ENCODE measurements at places on chromosomes 5 and 9.

DNA sequence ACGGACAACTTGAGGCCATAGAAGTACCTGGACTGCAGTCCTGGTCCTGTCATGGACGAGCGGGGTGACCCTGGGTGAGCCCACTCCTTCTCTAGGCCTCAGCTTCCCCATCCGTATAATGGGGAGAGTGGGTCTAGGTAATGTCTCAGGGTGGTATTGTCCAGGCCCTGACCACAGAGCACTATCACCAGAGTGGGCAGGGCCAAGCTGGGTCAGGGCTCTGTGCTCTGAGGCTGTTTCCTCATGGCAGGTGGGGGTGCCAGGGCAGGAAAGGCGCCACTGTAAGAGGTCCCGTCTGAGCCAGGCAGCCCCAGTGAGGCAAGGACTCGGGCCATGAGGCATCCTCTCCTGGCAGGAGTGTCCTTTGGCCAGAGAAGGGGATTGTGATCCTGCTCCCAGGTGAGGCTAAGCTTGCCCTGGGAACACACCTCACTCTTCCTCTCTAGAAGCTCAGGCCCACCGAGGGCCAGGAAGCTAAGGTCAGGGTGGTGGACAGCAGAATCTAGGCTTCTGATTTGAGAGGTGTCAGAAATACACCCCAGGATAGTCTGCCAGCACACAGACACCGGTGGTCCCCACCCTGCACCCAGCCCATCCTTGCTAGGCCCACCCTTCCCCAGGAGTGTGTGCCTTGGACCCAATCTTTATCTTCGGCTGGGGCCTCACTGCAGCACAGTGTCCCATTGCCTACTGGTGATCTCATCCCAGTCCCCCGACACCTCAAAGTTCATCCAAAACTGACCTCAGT, 1.5 kb upstream of the MYOZ3 start:
- no peak for DNase-seq

DNA sequence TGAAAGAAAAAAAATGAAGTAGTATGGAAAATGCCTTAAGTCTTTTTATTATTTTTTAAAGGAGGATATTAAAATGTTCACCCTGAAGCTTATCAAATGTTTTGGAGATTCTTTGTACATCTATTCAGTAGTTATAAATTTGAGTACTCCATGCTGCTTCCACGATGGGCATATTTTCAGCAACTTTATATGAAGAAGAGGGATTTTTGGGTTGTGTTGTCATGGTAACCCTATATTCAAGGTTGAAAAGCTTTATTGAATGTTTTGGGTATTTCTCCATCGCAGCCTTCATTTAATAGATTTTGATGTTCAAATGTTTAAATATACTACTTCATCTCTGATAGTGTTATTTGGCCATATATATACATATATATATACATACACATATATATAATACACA, 557.5 kb downstream of the CAAP1 start:
- no peak for DNase-seq

GRCh38 chr5:15560421-15560820, 60.4 kb downstream of the FBXL7 start:
- DNase-seq, result no peak

DNA sequence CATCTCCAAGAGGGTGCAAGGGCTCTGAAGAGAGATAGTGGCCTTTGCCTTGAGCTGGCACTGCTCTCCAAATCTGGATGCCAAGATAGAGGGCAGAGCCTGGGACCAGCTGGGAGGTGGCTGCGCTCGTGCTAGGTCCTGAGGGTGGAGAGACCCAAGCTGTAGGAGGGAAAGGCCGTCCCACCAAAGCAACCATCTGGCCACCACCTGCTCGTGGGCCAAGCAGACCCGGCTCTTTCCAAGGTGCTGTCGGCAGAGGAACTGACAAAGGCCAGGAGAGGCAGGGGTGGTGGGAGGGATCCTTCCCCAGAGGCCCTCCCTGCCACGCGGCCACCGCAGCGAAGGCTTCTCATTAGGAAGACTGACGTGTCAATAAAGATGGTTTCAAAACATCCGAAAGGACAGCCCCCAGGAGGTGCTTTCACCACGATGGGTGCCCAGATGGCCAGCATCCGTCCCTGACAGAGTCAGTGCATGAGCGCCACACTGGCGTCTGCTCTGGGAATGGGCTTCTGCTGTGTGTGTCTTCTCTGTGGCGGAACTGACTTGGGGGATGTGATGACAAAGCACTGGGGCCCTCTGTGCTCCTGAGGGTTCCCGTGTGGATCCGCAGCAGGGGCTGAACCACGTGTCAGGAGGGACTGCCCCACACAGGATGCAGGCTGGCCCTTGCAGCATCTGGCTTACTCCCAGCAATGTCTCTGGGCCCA, 213.5 kb downstream of the FANCC start:
- no peak for DNase-seq

DNA sequence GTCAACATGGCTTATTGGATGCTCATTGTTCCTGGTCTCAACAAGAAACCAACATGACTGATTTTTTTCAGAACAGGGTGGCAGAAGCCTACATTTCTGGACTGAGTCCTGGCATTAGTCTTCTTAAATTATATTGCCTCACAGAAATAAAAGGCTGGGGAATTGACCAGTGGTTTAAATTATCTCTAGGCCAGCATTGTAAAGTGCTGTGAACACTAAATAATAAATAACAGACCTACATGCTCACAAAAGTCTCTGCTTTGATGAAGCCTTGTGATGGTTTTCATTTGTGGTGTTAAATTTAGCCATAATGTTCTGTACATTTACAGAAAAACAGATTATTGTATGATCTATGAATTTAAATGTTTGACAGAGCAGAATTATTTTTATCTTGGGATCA, 44.7 kb upstream of the CD180 start:
- DNase-seq, result no peak

DNA sequence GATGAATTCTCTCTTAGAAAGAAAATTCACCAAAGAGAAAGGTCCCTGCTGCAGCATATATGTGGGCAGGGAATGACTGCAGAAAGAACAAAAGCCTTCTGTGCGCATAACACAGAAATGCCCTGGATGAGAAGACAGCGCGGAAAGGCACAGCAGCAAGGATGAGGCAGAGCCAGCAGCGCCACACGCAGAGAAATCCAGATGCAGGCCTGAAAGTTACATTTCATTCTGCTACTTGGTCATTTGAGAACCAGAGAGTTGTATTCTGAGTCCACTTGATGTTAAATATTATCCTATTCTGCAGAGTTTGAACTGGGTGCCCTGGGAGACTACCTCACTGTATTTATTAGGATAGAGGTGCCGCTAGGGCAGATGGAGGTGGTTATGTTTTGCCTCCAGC, 68.5 kb downstream of the GLDC start:
- no peak for DNase-seq

DNA sequence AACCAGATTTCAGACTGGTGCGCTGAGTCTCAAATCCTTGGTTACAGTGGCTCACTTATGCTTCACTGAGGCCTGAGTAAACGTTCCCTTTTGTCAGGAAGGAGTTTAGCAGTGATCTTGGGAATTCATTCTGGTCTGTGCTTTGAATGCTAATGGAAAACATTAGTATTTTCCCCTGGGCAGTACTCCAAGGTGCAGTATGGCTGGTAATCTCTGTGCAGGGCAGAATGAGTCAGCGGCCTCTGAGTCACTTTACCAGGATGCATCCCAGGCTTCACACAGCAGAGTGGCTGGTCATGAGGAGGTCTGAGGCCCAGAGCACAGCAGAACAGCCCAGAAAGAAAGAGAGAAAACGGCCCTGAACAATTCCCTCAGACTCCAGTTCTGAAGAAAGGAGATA, 54.0 kb downstream of the PCA3 start:
- no peak for DNase-seq

DNA sequence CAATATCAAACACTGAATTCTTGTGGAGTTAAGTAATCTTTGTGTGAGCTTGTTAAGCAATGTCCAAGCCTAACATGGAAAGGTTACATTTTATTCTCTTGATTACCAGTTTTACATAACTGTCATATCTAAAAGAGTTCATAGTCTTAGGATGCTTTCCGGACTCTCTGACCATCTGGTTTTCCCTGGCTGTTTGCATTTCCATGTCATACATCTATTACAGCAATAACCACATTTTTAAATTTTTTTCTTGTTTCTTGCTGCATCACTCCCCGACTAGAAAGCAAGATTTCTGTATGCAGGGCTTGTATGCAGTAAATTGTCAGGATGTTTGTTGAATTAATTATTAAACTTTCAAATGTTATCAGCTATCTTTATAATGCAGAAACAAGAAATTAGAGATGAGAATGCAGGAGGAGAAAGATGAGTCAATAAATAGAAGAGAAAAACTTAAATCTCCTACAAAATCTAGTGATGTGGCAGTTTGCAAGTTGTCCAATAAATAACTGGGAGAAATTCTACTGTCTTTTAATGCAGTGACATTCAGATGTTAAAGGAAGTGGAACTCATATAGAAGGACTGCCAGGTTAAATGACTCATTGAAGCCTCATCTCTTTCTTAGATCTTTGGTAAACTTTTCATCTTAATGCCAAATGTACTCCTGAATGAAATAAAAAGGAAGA, 179.6 kb upstream of the SGCD start:
- DNase-seq, result no peak

- DNase-seq, result no peak
Observed at GRCh38 chr9:88775559-88775958, 215.7 kb upstream of the S1PR3 start.

DNA sequence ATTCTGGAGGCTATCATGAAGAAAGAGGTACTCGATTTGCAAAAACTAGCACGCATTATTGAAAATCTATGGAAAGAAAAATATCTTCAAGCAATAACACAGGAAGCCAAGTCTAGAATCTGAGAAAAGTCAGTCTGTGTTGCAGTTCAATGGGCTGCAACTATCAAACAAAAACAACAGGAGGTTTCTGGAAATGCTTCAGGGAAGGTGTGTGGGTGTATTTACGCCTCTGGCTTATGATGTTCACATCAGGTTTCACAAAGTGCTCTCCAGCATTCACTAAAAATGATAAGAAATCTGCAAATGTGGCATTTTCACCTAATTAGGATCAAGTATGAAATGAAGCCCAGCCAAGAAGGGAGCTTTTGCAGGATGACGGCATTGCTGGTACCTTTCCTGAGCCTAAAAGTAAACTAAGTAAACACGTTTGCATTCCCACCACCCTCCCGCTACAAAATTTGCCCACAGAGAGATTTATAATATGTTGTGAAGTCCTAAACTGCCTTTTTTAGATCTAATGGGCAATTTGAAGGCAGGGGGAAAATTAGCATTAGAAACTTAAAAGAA, 146.4 kb downstream of the GABRB2 start:
- no peak for DNase-seq

GRCh38 chr5:173796721-173797495, 91.2 kb upstream of the CPEB4 start:
- no peak for DNase-seq

GRCh38 chr5:56480705-56481427, 247.7 kb upstream of the ANKRD55 start:
- DNase-seq, result no peak

GRCh38 chr9:124033348-124033747, 21.8 kb downstream of the LHX2 start:
- DNase-seq, result no peak

DNA sequence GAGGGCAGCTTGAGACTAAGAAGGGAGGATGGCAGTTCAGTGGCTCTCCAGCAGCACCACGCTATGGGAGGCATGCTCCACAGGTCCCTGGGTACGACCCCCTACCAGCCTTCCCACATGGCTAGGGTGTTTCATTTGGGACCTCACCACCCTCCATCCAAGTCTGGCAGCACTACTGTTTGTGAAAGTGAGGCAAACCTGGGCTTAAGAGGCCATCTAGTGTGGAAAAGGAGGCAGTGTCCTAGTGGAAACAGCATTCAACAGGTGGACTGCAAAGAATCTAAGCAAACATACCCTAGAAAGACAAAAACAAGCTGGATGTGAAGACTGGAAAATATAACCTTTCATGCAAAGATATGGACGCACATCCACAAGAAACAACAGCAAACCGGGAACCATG, 4.8 kb upstream of the C5orf47 start:
- DNase-seq, result no peak

GRCh38 chr5:181234455-181235306, 9.0 kb downstream of the RACK1 start:
- DNase-seq, result no peak

- no peak for DNase-seq
Observed at GRCh38 chr5:33049298-33049697, 338.2 kb downstream of the NPR3 start.

DNA sequence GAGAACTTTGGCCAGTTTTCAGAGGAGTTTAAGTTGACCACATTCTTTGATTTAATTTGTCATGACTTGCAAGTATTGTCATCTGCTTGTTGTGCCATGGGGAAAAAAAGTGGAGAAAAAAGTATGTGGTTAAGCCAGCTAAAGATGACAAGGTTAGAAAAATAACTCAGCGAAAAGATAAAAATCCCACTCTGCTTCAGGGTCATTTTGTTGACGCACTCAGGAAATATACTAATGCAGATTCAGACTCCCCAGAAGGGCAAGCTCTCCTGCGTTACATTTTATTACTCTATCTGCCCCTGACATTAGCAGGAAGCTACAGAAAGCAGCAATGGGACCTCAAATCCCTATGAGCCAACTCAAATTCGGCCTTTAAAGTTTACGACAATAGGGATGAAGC, 27.6 kb upstream of the TESK1 start:
- no peak for DNase-seq

GRCh38 chr9:36848946-36849345, 185.1 kb downstream of the PAX5 start:
- DNase-seq, result no peak

GRCh38 chr9:5518937-5519319, 8.6 kb downstream of the PDCD1LG2 start:
- peak; percentile 30 for DNase-seq

DNA sequence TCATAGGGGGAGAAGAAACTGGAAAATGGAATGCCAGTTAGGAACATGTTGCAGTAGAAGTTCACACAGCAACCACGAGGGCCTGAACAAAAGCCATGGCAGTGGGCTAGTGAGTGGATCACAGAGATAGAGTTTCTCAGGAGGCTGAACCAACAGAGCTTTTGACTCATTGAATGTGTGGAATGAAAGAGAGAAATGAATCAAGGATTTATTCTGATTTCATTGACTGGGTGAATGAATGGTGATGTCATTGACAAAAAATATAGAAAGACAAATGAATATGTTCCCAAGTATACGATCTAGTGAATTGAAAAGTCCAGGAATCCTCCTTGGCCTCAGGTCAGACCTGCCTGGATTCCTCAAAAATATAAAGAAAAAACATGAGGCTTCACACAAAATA, 99.2 kb downstream of the ZNF462 start:
- DNase-seq, result no peak

- no peak for DNase-seq
Observed at GRCh38 chr5:127136908-127137307, 63.6 kb upstream of the C5orf63 start.

- DNase-seq, result no peak
Observed at GRCh38 chr9:78236551-78236910, 656 bp downstream of the CEP78 start.

- DNase-seq, result no peak
Observed at GRCh38 chr5:28390341-28390740, 1352.0 kb upstream of the CDH9 start.

DNA sequence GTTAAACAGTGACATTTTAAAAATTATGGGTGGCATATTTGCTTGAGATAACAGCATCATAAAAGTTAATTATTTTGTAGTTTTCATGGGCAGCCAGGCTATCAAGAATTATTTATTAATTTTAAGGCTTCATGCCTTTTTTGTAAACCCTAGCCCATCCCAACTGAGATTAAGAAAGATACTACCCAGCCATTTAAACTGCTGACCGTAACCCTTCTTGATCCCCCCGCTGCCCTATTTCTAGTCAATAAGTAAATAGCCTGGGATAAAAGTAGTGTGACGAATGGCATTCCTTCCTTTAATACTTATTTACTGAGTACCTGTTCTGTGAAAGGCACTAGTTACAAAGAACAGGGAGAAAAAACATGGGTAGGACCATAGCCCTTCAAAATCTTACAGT, 88.3 kb downstream of the DROSHA start:
- no peak for DNase-seq

GRCh38 chr9:100196828-100197227, 97.8 kb downstream of the INVS start:
- DNase-seq, result no peak

All from activated CD4-positive, alpha-beta T cell treated with anti-CD3 and anti-CD28 coated beads, Interleukin-2, amount 50 U/mL, for 16 hours (primary cell).